ENCODE measurements at places on chromosomes 7 and 10.

DNA sequence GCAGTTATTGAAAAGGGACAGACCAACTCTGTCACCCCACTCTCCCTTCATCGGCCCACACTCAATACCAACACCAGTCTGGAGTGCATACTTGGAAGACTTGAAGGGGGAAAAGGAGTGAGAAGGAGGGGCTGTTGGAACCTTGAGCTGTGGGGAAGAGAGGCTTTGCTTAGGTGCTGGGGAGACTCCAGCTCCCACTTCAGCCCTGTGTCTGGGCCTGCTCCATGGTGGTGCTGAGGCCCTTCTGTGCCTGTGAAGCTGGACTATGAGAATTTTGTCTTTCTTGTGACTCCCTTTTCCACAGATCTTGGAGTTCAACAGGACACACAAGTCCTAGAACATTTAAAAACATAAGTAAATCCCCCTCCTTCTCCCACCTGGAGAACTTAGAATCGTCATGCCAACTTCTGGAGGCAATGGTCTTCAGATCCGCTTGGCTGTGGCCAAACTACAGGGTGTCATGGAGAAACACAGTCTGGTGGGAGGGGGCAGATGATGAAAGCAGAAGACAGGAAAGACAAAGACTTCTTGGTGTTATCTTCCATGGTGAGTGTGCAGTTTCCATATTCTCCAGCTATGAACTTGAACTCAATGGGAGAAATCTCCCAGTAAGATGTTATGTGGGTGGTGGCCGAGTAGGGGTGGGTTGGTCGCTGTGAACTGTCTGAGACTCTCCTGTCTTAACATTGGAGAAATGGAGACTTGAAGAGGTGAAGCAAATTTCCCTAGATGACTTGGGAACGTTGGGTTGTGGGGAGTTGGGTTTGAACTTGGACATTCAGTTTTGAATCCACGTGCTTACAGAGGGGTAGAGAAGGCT, 18.4 kb upstream of the GIMAP8 start:
- no peak for DNase-seq

DNA sequence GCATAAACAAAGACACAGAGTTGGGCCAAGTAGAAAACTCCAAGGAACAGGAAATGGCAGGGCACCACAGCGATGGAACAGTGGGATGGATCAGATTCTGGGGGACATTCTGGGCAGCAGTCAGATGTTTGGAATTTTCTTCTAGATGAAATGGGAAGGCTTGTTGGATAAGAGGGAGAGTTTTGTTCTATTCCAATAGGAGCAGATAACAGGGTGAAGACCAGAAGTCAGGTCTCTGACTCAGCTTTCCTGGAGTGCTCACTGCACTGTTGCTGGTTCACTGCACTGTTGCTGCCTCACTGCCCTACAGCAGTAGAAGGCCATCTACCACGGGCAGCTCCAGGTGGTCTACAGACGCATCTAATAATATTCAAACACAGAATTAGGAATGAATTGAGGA, 135.6 kb downstream of the ATE1 start:
- no peak for DNase-seq

- DNase-seq, result no peak
Measured at GRCh38 chr10:7412237-7412927, 1.5 kb upstream of the SFMBT2 start.

DNA sequence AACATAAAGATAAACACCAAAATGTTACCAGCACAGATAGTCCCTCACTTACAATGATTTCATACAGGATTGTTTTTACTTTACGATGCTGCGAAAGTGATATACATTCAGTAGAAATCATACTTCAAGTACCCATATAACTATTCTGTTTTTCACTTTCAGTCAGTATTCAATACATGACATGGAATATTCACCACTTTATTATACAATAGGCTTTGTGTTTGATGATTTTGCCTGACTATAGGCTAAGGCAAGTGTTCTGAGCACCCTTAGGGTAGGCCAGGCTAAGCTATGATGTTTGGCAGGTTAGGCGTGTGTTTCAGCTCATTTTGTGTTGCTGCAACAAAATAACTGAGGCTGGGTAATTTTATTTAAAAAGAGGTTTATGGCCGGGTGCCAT, 155.0 kb downstream of the RTKN2 start:
- DNase-seq, result no peak

GRCh38 chr7:133539016-133539415, 286.1 kb downstream of the EXOC4 start:
- DNase-seq, result no peak

GRCh38 chr7:39069896-39070881, 92.5 kb downstream of the POU6F2 start:
- no peak for DNase-seq

- DNase-seq, result no peak
Measured at GRCh38 chr10:17227367-17228090, 512 bp upstream of the VIM start.

GRCh38 chr10:88236121-88236743, 346.9 kb downstream of the RNLS start:
- no peak for DNase-seq

- peak; percentile 46 for DNase-seq
Measured at GRCh38 chr7:120792091-120792860, 65.7 kb downstream of the TSPAN12 start.

DNA sequence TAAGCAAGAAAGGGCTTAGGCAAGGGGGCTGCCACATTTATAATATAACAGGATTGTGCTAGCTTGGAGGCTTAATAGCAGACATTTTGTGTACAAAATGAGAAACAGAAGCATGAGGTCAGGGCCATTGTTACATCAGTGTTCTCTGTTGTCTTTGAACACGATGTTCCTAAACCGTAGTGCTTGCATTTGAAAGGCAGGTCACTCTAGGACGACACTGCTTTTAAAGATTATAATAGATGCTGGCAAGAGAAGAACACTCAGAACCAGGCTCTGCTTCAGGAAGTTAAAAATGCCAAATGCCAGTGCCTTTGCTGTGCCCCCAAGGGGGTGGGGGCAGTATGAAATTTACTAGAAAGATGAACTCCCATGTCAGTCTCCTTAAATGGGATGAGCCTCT, 91.1 kb downstream of the SORCS3 start:
- no peak for DNase-seq

GRCh38 chr7:146565872-146566271, 449.3 kb downstream of the CNTNAP2 start:
- no peak for DNase-seq

DNA sequence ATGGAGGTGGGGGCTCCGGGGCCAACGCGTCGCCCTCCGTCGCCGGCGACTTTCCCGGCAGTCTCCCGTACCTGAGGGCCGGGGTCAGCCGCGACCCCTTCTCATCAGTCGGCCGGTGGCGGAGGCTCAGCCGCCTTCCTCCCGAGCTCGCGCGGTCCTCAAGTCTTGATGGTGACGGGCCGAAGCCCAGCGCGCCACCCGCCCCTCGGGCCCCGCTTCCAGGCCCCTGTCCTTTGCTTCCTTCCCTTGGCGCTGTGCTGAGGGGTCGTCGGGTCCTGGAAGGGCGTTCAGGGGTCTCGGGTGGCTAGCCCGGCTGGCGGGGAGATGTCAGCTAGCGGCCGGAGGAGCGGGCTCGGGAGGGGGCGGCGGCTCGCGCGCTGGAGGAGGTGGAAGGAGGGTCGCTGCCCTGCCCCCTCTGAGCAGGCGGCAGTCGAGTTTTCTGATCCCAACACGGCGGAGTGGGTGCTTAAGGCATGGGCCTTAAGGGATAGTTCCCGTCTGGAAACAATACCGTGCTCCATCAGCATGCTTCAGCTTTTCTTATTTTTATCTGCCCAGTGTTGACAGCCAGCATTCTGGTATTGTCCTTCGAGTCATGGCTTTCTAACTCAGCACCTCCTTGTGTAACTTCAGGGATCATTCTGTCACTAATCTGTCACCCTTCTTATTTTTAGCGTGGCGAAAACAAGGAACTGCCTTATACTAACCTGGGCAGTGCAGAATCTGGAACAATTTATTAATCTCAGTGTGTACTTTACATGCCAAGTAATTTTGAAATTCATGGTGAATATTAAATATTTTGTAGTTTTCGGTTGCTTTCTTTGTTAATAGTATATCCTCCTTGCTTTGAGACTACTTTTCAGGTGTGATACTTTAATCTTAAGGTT, 748 bp downstream of the PHTF2 start:
- peak; percentile 10 for DNase-seq

- no peak for DNase-seq
Measured at GRCh38 chr7:141748396-141748795, 10.2 kb downstream of the SSBP1 start.

GRCh38 chr10:22651276-22651980, 63.0 kb downstream of the PIP4K2A start:
- DNase-seq, result no peak

DNA sequence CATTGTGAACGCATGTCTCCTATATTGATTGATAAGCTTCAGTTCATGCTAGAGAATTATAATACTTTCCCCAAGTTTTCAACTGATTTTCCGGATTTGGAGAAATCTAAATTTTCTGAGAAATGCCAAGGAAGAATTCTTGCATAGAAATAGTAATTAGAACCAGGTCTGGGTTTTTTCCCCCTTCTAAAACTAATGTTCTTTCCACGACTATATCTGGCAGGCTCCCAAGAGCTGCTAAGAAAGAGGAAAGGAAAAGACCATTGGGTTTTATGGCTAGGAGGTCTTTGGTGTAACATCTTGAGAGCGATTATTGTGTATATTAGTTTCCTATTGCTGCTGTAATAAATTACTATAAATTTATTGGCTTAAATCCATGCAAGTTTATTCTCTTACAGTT, 71.8 kb upstream of the CACNB2 start:
- DNase-seq, result no peak

All from fibroblast of the conjunctiva (primary cell).